ENCODE measurements at places on chromosomes 16 and 17.
A peak's percentile ranks its signal among the peaks of the same experiment; 100 is the strongest.

DNA sequence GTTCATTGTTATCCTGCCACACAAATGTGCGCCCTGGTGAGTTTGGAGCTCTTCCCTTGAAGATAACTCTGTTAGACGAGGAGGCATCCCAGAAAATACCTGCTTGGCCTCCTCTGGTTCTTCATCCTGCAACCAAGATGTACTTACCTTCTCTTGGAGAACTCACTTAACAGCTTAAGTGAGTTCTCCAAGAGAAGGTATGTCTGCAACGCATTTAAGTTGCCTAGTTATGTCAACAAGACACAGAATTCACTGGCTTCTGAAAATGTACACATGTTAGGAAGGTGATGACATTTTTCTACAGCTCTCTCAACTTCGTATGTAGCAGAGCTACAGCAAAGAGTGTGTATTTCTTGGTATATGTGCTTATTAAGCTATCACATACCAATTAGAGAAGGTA, 78.6 kb upstream of the NOG start:
- no peak for DNase-seq

DNA sequence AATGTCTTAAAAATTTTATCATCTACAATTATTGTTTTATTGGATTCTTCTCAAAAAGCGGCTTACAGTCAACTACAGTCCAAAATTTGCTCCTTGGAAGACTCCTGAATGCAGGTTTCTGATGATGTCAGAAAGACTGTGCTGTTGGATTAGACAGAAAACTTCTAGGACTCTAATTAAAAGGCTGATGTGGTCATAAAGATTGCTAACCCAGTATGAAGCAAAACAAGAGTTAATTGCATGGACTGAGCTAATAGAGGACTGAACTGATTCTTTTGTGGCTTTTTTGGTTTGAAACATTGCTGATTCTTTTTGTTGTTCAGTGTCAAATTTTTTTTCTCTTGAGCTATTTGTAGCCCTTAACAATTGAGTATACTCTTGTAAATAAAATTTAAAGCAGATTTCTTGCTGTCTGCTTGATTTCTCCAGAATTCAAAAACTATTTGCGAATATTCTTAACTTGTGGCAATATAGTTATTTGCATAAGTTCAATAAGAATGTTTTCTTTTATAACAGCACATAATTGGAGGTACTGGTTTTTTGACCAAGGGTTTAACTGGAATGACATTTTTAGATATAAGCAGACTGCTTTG, 33.1 kb upstream of the LCMT1 start:
- DNase-seq: no peak

DNA sequence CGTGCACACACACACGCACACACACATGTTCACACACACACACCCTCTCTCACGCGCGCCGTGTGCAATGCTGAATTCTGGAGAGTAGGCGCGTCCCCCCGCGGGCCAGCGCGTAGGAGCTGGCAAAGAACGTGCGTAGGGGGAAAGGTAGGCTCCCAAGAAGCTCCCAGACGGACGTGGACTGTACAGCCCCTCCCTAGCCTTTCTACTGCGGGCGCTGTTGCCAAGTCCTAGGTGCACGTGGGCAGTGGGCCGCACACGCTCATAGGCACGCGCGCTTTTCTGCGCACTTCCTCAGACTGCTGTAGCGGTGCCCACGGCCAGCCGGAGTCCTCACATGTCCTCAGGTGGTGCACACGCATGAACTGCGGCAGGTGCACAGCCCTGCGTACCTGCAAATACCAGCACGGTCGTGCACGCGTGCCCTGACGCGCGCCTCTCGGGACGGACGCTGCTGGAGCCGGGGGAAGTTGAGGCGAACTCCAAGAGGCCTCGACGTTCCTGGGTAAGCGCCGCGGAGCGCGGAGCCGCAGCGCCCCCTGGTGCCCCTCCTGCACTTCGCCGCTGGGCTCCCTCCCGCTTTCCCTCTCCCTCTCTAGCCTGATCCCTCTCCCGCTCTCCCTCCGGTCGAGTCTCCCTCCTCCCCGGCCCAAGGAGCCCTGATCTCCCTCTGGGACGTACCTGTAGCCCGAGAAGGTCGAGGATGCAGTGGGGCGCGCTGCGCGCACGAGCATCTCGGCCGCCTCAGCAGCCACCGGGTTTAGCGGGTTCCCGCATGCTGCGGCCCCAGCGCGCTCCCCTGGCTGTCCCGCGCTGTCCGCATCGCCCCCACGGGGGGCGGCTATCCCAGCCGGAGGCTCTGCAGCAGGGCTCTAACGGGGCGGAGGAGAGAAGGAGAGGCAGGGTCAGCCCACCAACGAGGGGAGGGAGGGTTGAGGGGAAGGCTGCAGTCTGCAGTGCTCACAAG, 749 bp downstream of the GRIN2A start:
- DNase-seq: peak; percentile 80

DNA sequence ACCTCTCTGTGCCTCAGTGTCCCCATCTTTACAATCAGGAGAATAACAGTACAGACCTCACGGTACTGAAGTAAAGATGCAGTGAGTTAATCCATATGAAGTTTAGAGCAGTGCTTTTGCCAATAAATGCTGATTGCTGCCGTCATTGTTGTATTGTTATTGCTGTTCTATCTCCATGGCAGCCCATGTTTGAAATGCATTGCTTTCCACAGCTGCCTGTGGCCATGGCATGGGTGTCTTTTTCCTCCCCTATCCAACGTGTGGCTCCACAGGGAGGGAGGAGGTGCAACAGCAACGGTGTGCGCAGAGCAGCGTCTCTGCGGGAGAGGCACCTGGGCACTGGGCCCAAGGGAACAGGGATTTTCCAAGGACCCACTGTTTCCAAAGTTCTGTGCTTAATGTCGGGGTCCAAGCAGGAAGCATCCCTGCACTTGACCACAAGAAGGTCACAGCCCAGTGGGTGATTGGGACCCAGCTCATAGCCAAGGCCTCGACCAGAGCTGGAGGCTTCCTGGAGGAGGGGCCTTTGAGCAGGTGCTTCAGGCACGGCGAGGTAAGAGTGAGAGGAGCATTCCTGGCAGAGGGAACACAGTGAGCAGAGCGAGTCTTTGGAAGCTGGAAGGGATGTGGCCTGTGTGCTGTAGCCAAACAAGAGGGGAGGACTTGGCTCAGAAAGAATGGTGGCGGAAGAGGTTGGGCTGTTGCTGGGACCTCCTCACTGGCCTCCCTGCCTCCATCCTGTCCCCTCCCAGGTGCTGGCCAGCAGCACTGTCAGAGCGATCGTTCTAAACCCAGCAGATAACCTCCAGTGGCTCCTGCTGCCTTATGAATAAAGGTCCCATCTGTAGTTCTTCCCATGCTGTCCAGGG, 3.9 kb downstream of the RAI1 start:
- no peak for DNase-seq

DNA sequence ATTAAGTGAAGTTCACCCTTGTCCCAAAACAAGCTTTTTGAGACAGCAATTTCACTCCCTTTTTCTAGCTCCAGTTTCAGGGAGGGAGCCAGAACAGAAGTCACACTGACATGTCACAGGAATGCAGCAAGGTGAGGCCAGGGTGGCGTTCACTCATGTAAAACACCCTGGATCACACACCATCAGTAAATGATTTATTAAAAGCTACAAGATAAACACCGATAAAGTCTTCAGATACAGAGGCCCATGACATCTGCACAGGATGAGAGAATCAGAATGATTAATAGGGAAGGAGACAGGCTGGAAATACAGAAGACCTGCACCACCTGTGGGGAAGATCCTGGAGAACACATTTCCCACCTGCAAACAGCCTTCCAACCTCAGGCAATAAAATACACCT, 77.5 kb upstream of the DYNLRB2 start:
- DNase-seq: no peak

- no peak for DNase-seq
Observed at GRCh38 chr17:77609553-77610517, 348.7 kb upstream of the TNRC6C start.

GRCh38 chr17:62716834-62717588, 89.5 kb downstream of the MRC2 start:
- no peak for DNase-seq

GRCh38 chr17:11242411-11242810, 1.4 kb downstream of the SHISA6 start:
- no peak for DNase-seq

DNA sequence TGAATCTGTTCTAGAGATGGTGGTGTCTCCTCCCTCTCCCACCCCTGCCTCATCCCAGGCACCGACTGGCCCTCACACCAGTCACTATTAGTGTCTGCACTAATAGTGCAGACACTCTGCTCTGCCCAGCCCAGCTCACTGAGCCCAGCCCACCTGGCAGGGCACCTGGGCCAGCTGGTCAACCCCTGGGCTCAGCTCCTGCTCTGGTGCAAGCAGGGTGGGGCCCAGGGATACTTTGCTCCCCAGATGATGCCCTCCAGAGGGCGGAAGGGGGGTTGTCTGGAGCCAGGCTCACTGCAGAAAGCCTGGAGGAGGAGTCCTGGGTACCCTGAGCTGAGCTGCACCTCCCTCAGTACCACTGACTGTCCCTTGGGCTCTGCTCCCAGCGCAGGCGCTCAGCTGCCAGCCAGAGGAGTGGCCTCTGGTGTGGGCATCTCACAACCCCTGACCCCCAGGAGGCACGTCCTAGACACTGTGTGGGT, 14.5 kb downstream of the RAB11FIP4 start:
- no peak for DNase-seq

DNA sequence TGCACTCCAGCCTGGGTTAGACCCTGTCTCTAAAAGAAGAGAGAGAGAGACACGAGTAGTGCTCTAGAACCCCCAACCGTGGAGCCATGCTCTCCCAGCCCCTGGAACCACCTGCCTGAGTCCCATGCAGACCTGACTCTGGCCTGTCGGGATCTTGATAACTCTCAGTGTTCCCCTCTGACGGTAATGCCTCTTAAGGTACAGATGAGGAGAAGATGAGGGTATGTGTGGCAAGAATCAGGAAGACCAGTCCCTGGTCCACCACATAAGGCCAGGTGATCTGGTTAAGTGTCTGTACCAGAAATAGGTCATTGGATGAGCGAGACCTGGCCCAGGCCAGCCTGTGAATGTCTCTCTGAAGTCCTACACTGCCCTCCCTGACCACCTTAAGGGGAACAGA, 18.4 kb downstream of the OSBPL7 start:
- DNase-seq: no peak

GRCh38 chr16:89700649-89701424, 668 bp downstream of the SPATA2L start:
- DNase-seq: no peak

GRCh38 chr17:56845934-56846333, 12.0 kb downstream of the DGKE start:
- DNase-seq: no peak

DNA sequence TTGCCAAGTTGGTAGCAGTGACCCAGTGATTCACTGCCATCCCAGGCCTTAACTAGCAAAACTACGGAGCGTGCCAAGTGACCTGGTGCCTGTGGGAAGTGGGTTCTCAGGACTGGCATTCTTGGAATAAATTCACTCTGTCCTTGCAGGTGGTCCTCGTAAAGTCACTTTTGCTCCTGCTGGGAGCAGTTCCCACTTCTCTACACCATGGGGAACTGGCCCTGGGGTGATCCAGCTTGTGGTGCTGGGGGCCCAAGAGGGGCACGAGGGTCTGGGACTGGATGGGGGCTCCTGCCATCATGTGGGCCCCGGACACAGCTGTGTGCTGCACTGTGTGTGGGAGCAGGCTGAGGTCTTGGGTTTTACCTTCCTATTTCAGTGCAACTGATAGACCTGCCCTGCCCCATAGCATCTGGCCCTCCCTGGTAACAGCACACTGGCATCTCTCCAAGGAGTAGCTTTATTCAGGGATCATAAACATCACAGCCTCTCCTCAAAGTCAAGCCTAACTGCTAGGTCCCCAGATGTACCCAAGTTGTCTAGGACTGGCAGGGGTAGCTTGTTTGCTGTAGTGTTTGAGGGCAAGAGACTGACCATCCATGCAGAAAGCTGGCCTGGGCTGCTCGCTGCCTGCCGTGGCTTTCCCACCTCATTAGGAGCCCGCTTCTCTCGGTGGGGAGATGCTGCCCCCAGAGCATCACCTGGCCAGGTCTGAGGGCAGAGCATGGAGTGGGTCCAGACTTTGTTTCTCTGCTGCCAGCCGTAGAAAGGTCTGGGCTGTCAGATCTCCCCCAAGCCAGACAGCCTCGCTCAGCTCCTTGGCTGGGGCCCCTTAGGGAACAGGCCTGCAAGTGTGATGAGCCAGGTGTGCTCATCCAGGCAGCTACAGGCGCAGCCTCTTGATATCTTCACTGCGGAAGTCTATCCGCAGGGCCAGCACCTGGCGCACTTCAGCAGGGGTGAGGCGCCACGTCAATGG, 26.0 kb downstream of the FCSK start:
- no peak for DNase-seq

- DNase-seq: no peak
Observed at GRCh38 chr16:28586466-28586865, 10.4 kb downstream of the SULT1A2 start.

DNA sequence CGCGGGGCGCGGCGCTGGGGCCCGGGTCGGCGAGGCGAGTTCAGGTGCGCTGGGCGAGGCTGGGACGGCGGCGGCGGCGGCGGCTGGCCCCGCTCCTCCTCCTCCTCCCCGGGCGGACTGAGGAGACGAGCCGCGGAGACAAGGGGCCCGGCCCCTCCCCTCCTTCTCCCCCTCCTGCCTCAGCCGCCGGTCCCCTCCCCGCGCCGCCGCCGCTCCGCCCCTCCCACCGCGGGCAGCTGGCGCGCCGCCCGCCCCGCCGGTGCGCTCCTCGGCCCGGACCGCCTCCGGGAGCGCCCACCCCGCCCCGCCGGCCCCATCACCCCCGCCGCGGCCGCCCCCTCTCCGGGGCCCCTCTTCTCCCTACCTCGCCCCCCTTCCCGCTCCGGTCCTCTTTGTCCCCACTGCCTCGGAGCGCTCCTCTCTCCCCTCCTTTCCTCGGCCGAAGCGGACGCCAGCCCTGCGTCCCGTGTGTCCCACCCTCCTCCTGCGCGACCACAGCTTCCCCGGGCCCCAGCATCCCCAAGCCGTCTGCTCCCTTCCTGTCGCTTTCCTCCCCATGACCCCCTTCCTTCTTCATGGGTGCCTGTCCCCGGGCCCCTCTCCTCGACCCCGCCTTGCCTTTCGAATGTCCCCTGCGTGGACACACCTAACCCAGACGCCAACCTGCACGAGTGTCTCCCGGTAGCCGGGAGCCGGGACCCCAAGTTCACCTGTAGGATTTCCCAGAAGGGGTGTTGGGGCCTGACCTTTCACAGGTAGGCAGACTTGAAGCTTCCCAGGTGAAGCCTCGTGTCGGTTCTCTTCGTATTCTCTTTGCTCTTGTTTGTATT, at the start of gene TOX3:
TOX3 (minus strand) TSS at position 140 of the 830 bp plus-strand sequence. CDS start 420 bp downstream, outside the sequence.
- DNase-seq: no peak

DNA sequence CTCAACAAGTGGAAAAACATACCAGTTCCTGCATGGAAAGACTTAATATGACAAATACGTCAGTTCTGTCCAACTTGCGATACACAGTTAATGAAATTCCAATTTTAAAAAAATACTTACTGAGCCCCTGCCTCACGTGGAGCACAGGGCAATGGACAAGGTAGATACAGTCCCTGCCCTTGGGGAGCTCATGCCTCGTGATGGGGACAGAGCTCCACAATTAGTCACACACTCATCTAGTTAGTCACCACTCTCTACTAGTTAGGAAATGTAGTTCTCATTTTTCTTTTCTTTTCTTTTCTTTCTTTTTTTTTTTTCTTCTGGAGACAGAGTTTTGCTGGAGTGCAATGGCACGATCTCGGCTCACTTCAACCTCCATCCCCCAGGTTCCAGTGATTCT, 74.7 kb upstream of the CDH5 start:
- no peak for DNase-seq

Data from neuronal stem cell (in vitro differentiated cells).